ENCODE measurements at places on chromosomes 7 and 10.

DNA sequence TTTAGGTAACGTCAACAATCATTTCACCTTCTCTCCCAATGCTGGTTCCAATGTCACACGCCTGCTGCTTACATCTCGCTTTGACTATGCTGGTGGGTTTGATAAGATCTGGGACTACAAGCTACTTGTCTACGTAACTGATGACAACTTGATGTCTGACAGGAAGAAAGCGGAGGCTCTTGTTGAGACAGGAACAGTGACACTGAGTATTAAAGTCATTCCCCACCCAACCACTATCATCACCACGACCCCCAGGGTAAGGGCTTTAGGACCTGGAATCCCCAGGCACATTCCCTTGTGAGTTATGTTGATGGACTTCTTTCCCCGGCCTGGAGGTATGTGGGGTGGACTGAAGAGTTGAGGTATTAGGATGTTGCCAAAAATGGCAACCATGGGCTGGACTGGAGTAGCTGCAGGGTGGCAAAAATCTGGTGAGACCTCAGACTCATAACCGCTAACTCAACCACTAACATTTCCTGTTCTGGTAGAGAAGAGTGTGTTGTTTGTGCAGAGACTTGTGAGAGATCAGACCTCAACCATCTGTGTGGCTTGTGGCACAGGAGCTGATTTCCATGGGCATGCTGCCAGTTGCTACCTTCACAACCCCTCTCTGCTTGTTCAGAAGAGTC lies 59.2 kb downstream of the CDHR3 start:
- DNase-seq, result no peak

- no peak for DNase-seq
These were observed 236.9 kb downstream of the DPP6 start for GRCh38 chr7:154289119-154289518.

GRCh38 chr7:157125376-157126223 lies 13.1 kb upstream of the UBE3C start:
- DNase-seq, result no peak

- no peak for DNase-seq
These were observed 1.4 kb downstream of the FBXW4 start for GRCh38 chr10:101693651-101693977.

DNA sequence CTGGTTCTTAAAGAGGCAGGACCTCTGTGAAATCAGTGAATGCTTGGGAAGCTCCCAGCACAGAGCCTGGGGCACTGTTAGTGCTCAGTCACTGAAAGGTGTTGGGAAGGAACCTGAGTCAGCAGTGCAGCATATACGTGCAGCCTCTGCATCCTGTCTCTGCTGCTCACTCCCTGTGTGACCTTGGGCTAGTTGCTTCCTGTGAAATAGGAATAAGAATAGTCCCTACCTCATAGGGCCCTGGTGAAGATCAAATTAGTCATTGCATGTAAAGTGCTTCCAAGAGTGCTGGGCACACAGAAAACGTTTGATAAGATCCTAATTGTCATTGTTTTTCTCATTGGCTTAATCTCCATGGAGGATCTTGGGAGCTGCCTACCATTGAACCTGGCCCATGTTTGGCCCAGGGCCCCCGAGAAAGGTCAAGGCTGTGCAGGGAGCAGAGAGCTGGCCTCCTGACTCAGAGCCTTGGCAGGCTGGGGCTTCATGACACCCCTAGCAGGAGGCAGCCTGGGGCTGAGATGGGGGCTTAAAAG lies 73.3 kb upstream of the COL13A1 start:
- no peak for DNase-seq

DNA sequence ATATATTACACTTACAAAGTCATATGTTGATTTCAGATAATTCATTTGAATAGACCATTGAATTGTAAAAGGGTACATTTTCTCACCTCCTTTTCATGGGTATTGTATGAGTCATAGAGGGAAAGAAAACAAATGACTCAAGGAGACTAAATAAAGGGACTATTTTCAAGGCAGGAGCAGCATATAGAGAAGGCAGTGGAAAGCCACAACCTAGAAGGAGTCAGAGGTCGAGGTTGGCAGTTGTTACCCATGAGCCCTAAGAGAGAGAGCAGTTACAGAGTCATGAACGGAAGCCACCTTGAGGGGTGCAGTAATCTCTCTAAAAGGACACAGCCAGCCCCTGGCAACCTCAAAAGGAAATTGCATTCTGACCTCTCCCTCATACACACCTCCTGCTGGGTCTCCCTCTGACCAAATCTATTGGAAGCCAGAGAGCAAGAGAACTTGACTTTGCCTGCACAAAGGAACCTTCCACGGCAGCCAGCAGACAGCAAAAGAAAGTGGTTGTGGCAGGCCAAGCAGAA lies 137.9 kb downstream of the GRM8 start:
- no peak for DNase-seq

DNA sequence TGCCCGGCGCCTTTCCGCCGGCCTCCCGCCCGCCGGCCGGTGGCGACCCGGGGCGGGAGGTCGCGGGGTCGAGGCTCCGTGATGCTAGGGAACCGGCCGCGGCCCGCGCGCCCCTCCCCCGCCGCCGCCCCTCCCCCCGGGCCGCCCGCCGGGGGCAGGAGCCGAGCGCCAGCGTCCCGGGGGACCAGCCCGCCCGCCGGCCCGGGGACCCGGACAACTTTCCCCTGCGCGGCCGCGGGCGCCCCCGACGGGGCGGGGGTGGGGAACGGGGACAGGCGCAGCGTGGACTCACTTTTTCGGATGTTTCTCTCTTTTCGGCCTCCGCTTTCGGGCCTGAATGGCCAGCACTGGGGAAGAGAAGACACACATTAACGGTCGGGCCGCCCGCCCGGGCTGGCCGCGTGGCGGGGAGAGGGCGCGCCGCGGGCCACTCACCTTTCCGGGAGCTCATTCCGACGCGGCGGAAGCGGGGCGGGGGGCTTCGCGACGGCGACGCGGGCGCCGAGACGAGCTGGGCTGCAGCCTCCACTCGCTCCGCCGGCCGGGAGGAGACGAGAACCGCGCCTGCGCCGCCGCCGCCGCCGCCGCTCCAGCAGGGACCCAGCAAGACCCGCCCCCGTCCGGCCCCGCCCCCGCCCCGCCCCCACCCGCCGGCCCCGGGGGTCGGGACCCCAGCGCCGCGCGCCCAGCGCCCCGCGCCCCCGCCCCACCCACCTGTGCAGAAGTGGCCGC lies at the start of gene SRPK2:
TSS of gene SRPK2 (minus strand) at position 566 of the 732 bp plus-strand sequence.
- no peak for DNase-seq

- DNase-seq, result no peak
These were observed 238.2 kb upstream of the FAM3C start for GRCh38 chr7:121634356-121634755.

- no peak for DNase-seq
These were observed 33.5 kb upstream of the SFRP5 start for GRCh38 chr10:97805096-97805884.

- DNase-seq, result no peak
These were observed 609.4 kb upstream of the C7orf33 start for GRCh38 chr7:147980826-147981813.

DNA sequence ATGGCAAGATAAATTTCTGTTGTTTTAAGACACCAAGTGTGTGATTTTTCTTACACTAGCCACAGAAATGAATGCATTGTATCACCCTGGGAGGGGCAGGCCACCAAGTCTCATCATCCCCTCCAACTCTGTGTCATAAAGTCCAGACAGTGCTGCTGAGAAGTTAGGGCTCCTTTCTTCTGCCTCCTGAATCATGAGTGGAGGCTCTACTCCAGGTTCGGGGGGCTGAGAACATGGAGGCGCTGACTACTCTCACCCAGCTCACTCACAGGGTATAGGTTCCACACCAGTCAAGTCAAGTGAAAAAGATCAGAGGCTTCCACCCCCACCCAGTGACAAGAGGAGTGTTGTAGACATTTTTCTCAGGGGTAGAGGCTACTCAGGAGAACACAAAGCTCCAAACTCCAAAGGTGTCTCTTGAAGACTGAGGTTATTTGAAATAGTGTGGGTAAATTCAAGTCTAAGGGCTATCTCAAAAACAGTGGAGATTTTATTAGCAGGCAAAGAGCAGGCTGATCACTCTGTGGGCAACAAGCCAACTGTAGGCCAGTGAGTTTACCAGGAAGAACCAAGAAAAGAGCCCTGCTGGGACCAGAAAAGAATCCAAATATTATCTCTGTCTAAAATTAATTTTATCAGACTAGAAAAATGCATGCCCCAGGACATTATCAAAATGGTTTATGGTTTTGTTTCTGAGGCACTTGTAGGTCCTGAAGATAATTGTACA lies 118.6 kb upstream of the RET start:
- no peak for DNase-seq

DNA sequence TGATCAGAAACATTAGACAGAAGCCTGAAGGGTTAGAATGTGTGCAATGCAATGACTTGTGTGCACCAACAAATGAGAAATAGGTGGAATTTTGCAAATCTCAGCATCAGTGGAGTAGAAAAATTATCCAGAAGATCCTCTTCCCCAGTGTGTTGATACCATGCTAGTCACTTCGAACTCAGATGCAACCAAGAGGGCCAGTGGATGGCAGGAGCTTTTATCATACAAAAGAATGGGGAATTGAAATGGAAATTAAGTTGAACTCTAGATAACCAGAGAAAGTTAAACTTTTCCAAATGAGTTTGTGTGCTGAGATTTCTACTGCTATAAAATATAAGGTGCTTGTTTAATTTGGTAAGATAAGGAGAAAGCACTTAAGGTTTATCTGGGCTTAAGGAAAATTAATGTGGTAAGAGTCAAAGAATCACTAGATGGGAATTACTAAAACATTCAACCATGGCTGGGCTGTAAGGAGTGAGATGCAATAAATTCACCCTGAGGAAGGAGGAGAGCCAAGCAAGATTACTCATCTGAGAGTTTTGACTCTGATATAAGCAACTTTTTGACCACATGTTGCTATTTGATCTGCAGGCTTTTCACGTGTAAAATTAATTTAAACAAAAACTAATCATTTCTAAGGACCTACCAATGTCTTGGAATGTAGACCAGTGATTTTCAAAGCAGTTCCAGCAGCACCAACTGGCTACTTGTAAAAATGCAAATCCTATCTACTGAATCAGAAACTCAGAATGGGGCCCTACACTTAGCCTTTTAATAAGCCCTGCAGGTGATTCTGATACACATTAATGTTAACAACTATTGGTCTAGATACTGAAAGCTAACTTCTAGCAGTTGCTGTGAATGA lies 113.2 kb downstream of the CDC14C start:
- DNase-seq, result no peak

DNA sequence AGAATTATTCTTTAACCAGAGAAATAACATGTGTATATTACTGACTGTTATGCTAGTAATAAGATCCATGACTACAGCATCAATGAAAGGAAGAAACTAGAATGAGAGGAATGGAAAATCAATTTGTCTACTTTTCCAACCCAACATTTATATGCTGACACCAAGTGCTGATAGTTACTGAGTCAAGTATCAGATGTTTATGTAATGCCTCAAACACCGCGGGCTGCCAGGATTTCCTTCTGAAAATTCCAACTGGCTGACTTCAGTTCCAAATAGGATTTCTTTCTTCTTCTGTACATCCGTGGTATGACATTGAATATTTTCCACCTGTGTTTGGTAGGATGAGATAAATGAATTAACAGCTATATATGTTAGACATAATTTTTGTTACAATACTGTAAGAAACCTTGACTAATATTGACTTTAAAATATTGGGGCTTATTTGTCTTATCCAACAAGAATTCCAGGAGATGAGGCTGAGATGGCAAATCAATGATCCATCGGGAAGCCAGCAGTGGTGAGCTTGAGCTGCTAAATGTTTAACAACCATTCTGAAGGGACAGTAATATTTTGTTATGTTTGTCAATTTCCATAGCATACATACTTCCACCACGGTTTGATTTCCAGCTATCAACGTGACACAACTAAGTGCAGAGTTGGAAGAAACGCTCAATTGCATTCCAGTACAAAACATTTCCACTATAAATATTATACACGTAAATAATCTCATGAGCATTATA lies 435.2 kb upstream of the AUTS2 start:
- DNase-seq, result no peak

GRCh38 chr10:80453056-80453841 lies 861 bp upstream of the TSPAN14 start:
- no peak for DNase-seq

DNA sequence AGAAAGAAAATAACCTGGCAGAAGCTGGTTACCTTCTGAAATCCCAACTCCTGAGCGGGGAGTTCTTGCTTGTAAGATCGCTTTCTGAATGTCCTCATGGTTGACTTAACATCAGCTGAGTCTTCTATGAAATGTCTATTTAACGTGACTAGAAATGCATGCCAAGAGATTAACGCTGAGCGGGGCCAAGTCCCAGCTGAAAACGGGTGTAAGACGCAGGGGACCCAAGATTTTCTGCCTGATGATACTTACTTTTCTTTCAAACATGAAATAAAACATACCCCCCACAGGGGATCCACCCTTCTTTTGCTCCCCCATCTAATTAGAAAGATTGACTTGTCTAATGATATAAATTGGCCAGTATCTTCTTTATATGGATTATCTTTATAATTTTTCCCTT lies 14.9 kb downstream of the OR9A2 start:
- no peak for DNase-seq

DNA sequence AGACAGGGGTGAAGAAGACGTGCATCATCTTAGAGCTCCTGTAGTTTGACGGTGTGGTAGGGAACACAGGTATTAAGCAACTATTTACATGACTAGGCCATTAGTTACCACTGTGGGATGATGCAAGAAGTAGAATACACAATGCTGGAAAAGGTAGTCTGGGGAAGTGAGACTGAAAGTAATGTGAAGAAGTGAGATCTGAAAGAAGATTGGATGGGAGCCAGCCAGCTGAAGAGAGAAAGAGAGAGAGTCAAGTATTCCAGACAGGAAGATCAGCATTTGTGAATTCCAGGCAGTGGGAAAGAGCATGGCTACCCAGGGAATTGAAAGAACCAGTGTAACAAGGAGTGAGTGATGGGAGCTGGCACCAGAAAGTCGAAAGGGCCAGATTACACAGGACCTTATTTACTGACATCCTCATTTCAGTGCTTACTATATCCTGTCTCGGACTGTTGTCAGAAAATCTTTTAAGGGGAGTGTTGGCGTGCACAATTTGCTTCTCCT lies 4.0 kb upstream of the CFAP58 start:
- peak; percentile 44 for DNase-seq

DNA sequence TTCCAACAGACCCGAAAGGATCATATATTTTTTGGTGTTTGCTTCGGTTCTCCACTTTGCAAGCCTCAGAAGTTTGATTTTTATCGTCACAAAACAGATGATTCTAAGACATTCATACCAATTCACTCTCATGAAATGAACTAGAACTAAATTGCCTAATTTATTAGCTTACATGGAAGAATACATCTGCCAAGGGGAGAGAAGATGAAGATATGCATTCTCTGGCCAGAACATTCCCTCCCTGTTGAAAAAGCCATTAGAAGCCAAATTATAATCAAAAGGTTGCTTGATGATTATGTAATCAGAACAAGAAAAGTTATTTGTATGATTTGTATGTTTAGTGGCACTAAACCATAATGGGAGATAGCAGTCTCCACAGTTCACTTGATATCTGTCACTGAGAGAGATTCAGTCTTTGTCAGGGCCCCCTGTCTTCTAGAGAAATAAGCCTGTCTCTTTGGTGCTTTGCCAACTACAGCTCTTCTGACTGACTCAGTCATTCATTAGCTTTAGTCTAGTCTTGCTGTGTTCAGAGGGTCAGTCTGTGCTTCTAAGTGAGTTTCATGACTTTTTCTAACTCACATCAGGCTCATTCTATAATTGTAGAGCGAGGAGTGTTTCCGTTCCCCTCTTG lies 95.3 kb upstream of the GNAI1 start:
- no peak for DNase-seq

All from hematopoietic multipotent progenitor cell treated with erythropoietin and hydrocortisone succinate and interleukin-3 and kit ligand, for 17 days (in vitro differentiated cells).